Non-pigmented ciliary epithelial cell (primary cell): ENCODE measurements at places on chromosomes 13 and 19.

DNA sequence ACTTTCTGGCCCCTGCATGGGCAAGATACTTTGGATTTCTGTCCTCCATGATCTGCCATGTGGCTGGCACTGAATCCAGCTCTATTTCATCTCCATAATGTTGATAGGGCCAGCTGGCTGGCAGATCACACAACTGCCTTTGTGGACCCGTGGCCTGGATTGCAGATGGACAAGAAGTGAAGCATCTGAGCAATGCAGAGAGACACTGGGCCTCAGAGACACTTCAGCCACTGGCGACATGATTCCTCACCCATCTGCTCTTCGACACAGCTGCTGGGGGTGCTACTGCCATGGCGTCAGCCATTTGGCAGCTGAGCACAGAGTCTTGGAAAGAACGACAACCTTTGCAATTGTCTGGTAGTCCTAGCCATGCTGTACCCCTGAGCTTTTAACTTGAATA is 79.5 kb upstream of the MYO16 start:
- DNase-seq, result no peak

DNA sequence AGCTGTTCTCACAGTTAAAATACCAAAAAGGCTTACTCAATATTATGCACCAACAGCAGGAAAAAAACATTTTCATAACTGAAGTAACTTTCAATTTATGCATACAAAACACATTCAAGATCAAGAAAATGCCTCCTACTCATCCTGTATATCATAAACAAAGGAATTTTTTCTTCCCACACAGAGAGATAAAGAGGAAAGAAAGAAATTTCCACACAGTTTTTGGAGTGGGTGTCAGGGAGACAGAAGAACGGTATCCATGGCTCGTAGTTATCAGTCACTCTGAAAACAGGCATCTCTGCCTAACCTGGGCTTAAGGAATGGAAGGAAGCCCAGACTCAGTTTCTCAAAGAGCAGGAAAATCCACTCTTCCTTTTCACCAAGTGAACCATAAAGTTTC is 92.4 kb upstream of the SIAH3 start:
- peak; percentile 5 for DNase-seq

- no peak for DNase-seq
Observed at GRCh38 chr13:20389696-20390525, 135.7 kb downstream of the CRYL1 start.

DNA sequence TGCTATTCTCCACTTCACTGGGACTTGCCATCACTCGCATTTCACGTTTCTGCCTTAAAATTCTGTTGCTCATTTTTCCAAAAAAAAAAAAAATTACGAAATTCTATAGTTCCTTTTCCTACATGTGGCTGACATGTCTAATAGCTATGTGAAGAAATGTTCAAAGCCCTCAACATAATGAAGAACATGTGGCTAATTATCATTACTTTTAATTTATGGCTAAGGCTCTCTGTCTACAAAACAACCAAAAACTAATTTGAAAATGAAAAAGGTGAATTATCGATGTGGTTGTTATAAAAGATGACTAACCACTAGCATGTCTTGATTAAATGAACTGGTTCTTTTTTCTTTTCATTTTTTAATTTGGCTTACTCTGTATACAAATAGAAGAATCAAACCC is 940.0 kb downstream of the EFNB2 start:
- no peak for DNase-seq

DNA sequence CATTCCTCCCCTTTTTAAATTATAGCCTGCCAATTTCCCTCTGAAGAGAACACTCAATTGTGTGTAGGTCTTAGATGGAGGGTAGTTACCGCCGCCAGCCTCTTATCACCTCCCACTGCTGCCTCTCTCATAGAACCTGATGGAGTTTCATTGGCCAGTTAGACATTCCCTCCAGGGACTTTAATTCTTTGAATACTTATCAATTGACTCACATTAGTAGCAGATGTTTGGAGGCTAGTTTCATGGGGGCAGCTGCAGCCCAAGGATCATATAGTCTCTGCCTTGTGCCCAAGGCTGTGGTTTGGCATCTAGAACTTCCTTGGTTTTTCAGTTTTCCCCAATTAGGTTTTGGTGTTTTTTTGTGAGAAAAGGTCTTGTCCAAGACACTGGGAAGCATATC is 318.9 kb upstream of the HTR2A start:
- peak; percentile 78 for DNase-seq

- DNase-seq, result no peak
Observed at GRCh38 chr19:41616792-41617621, 9.9 kb downstream of the CEACAM4 start.
